Kidney (tissue), 22 donors: ENCODE measurements at places on chromosomes 3 and 15. TPM values are rescaled to one million over a fixed set of nuclear protein-coding genes. Genes with fewer than 3 reads are reported as not detected.

Gene CCDC39
- not detected for polyA plus RNA-seq

Gene TMEM108
- polyA plus RNA-seq: 1.5 TPM

GRCh38 chr15:35444557-35445204, 101.3 kb downstream of the DPH6 start:
- no peaks in the 10 kb centered on the region for H3K36me3 ChIP-seq
- H3K27me3 ChIP-seq: no peaks in the 10 kb centered on the region
- no peak overlapping the region for H3K4me3 ChIP-seq
- H3K27ac ChIP-seq: no peak overlapping the region
- H3K4me1 ChIP-seq: no peaks in the 10 kb centered on the region

DNA sequence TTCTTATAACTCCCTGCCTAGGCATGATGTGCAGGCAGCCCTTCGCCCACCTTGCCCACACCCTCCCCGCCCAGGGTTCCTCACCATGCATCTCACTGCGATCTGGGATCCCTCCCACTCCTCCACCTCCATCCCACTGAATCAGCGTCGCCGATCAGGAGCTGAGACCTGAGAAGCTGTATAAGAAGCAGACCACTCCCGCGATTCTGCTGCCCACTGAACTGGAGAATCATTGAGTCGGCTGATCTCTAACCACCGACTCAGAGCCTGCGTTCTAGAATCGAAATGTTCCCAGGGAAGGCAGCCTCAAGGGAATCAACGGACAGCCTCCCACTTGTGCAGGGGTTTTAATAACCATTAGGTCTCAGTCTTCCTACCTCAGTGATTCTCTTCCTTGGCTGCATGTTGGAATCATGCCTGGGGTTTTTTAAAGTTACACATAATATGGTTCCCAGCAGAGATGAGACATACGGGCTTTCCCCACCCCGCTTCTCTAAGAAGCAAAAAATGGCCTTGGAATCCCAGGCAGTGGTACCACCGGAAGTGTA, 60.2 kb downstream of the TMEM44 start:
- H3K4me1 ChIP-seq: peaks cover 2% of the 10 kb centered on the region
- H3K27ac ChIP-seq: no peak overlapping the region
- no peak overlapping the region for H3K4me3 ChIP-seq
- no peaks in the 10 kb centered on the region for H3K36me3 ChIP-seq

DNA sequence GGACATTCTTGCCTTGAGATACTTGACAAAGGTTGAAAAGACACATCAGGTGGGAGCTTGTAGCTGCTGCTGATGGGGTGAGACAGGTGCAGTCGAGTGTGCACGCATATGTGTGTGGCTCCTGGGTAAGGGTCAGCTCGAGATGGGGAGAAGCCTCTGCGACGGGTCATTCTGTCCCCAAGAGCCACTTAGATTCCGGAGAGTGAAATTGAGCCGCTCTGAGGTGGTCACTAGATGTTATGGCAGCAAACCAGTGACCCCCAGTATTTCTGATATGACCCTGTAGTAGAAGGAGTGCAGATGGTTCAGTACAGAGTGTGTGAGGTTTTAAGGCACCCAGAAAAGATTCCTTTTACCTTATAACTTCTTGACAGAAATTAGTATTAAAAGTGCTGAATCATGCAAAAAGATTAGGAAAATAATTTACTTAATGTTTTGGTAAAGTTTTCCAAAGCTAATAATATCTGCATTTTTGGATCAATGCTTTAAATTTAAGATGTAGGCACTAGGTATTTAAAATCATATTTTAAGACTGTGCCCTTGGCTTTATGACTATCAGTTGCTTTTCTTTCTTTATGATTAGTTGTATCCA, 241.9 kb upstream of the TOPAZ1 start:
- H3K27ac ChIP-seq: no peak overlapping the region
- DNase-seq: peak; percentile 52
- H3K27me3 ChIP-seq: peaks cover 38% of the 10 kb centered on the region
- peaks cover 29% of the 10 kb centered on the region for H3K4me1 ChIP-seq

DNA sequence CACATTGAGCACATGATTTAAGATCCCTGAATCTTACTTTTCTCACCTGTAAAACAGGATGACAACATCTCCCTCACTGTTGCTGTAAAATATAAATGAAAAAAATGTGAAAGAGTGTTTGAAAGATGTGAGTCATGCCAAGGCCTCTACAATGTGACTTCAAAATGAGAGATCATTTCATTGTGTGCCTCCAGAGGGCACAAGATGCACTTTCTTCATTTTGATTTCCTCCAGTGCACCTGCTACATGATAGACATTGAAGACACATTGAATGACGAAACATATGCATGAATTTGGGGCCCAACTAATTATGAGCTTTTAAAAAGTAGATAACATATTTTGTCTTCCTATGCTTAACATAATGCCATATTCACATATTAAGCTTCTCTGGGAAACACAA, 170.3 kb downstream of the MOBP start:
- no peak overlapping the region for H3K4me3 ChIP-seq
- DNase-seq: no peak
- no peaks in the 10 kb centered on the region for H3K36me3 ChIP-seq
- H3K4me1 ChIP-seq: no peaks in the 10 kb centered on the region
- H3K27me3 ChIP-seq: no peaks in the 10 kb centered on the region
- no peak overlapping the region for H3K27ac ChIP-seq

Gene ZNF620
- 2.8 TPM for polyA plus RNA-seq

DNA sequence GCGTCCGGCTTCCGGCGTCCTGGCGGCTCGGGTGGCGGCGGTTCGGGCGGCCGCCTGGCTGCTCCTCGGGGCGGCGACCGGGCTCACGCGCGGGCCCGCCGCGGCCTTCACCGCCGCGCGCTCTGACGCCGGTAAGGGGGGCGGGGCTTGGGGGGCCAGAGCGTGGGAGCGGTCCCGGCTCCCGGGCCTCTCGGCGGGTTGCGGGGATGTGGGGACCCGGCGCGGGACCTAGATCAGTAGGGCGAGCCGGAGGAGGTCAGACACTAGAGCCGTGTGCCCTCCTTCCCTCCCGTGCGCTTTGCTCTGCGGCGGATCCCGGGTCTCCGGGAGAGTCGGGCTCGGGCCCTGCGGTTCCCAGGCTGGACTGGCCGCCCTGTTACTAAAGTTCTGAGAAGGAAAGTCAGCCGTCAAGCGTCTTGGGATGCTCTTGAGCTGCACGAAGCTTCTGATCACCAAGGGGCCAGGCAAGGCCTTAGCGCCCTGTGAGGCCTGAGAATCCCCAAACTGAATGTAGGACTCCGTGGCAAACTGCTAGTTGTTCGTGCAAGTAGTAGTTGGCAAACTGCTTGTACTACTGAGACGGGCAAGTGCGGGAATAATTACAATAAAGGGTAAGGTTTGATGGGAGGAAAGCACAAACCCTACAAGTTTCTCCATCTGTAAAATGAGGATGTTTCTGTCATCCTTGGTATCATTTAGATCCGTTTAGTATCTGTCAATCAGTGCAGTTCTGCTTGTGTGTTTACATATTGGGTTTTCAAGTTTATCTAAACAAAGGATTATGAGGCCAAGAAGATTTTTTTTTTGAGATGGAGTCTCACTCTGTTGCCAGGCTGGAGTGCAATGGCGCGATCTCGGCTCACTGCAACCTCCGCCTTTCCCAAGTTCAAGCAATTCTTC, 587 bp downstream of the PIGX start:
- H3K27ac ChIP-seq: peak overlapping the region; percentile 83
- peak overlapping the region; percentile 79 for H3K4me3 ChIP-seq
- no peaks in the 10 kb centered on the region for H3K4me1 ChIP-seq
- DNase-seq: no peak
- H3K27me3 ChIP-seq: no peaks in the 10 kb centered on the region
- no peaks in the 10 kb centered on the region for H3K36me3 ChIP-seq

DNA sequence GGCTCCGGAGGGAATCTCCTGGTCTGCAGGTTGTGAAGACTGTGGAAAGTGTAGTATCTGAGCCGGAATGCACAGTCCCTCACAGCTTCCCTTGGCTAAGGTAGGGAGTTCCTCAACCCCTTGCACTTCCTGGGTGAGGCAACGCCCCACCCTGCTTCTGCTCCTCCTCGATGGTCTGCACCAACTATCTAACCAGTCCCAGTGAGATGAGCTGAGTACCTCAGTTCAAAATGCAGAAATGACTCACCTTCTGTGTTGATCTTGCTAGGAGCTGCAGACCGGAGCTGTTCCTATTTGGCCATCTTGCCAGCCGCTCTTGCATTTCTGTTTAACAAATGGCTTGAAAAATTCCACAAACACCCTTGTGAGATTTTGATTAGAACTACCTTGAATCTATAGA, 156.1 kb downstream of the STXBP5L start:
- H3K27me3 ChIP-seq: no peaks in the 10 kb centered on the region
- no peak overlapping the region for H3K27ac ChIP-seq
- no peak overlapping the region for H3K4me3 ChIP-seq
- no peaks in the 10 kb centered on the region for H3K4me1 ChIP-seq

- H3K36me3 ChIP-seq: no peaks in the 10 kb centered on the region
- DNase-seq: no peak
- H3K27ac ChIP-seq: no peak overlapping the region
- H3K27me3 ChIP-seq: no peaks in the 10 kb centered on the region
- no peaks in the 10 kb centered on the region for H3K4me1 ChIP-seq
- H3K4me3 ChIP-seq: no peak overlapping the region
Observed at GRCh38 chr15:91624353-91624968, 229.0 kb upstream of the SLCO3A1 start.

Gene CD276
- 25.0 TPM for polyA plus RNA-seq

GRCh38 chr3:81658322-81658997, 103.0 kb downstream of the GBE1 start:
- H3K4me1 ChIP-seq: no peaks in the 10 kb centered on the region
- H3K27ac ChIP-seq: no peak overlapping the region
- no peak for DNase-seq

DNA sequence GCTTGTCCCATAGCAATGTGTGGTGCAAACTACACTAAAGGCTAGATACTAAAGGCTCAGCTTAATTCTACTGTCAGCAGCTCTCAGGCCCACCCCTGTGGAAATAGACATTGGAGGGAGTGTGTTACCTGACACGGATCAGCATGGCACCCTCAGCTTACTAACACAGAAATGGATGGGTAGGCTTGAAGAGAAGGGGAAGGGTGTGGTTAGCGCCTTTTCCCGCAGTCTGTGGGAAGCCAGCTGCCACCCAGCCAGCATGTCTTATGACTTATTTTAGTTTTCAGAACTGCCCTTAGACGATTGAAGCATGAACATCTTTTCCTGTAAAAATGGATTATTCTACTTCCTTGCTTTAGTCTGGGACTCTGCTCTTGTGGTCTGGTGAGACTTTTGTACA, 25.8 kb upstream of the ADPGK start:
- H3K27ac ChIP-seq: no peak overlapping the region
- no peak overlapping the region for H3K4me3 ChIP-seq

Gene RASSF1
- polyA plus RNA-seq: 19.1 TPM

DNA sequence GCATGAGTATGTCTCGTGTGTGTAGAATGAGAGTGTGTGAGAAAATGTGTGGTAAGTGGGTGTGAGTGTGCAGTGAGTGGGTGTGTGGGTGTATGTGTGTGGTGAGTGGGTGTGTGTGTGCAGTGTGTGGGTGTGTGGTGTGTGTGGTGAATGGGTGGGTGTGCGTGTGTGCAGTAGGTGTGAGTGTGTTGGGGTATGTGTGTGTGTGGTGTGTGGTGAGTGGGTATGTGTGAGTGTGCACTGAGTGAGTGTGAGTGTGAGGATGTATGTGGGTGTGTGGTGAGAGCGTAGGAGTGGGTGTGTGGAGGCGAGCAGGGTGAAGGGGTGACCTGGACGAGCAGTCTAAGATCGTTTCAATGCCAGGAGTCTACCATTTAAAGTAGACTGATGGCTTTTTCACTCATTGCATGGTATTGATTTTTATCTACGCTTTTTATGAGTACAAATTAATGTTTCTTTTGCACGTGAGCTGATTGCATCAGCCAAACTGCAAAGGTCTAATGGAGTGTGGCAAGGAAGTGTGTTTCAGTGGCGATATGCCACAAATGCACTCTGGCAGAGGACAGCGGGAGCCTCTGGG, 1.6 kb upstream of the CPN2 start:
- no peak for DNase-seq
- no peaks in the 10 kb centered on the region for H3K27me3 ChIP-seq
- H3K27ac ChIP-seq: no peak overlapping the region

- peaks cover under 1% of the 10 kb centered on the region for H3K27me3 ChIP-seq
- no peak overlapping the region for H3K4me3 ChIP-seq
- no peaks in the 10 kb centered on the region for H3K4me1 ChIP-seq
- H3K36me3 ChIP-seq: no peaks in the 10 kb centered on the region
- no peak overlapping the region for H3K27ac ChIP-seq
- no peak for DNase-seq
Observed at GRCh38 chr15:96424674-96425073, 94.2 kb downstream of the NR2F2 start.

- peaks cover 2% of the 10 kb centered on the region for H3K36me3 ChIP-seq
- no peak for DNase-seq
- H3K4me1 ChIP-seq: no peaks in the 10 kb centered on the region
- no peaks in the 10 kb centered on the region for H3K27me3 ChIP-seq
- H3K27ac ChIP-seq: no peak overlapping the region
Observed at GRCh38 chr15:101178479-101178878, 73.4 kb downstream of the CHSY1 start.

Gene CP
- 5.3 TPM for polyA plus RNA-seq

DNA sequence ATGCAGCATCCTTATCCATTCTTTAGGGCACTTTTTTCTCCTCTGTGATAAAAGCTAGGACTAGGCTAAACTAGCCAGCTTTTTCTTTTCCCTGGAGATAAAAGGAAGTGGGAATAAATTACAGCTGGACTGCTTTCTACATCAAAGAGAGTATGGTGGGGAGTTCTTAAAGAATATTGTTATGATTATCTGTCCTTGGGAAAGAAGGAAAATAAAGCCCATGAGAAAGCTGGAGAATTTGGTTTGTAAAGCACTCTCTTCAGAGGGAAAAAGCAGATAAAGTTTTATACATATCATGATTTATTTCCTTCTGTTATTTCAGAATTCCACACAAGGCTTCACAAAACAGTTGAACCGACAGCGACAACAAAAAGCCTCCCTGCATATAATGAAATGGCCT, 923.0 kb downstream of the DIPK2A start:
- no peak overlapping the region for H3K4me3 ChIP-seq
- no peaks in the 10 kb centered on the region for H3K4me1 ChIP-seq
- H3K27ac ChIP-seq: no peak overlapping the region
- H3K27me3 ChIP-seq: no peaks in the 10 kb centered on the region

Gene C3orf22
- polyA plus RNA-seq: not detected
